H7 (cell line): ENCODE measurements at places on chromosomes 6 and 20. TPM values are rescaled to one million over a fixed set of nuclear protein-coding genes. Genes with fewer than 3 reads are reported as not detected.

GRCh38 chr20:44143936-44144335 is 43.1 kb downstream of the JPH2 start:
- DNase-seq, result no peak

RTF2 gene
- 59.7 and 60.8 TPM in 2 replicates for total RNA-seq

SIM1 gene
- 0.03 TPM in 1 of 2 replicates, not detected in the other for total RNA-seq

DNA sequence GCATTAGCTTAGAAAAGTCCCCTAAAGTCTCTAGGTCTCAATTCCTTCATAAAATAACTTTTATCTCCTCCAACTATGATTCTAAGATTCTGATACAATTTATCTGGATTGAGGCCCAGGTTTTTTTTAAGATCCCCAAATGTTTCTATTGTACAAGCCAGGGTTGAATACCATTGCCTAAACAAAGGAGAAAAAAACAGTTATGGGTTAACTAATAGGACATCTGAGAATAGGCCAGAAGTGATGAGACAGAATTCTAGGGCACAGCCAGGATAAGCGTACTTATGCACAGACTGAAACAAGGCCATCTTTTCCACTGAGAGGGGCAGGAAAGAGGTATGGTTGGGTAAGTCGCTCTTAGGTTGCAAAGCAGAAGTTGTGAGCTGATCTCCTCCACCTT is 26.4 kb downstream of the EPB41L2 start:
- no peak for DNase-seq

GRCh38 chr20:36331209-36331608 is 25.1 kb downstream of the DLGAP4 start:
- peak; percentile 50 for DNase-seq

DNA sequence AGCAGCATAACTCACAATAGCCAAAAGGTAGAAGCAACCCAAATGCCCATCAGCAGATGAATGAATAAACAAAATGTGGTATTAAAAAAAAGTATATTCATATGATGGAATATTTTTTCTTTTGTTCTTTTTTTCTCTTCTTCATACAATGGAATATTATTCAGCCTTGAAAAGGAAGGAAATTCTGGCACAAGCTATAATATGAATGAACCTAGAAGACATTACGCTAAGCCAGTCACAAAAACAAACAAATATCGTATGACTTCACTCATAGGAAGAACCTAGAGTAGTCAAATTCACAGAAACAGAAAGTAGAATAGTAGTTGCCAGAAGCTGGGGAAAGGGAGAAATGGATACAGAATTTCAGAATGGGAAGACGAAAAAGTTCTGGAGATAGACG is 63.7 kb downstream of the RBL1 start:
- no peak for DNase-seq

LST1 gene
- total RNA-seq, result not detected in 2 replicates

MICB gene
- 50.3 and 55.4 TPM in 2 replicates for total RNA-seq

DNA sequence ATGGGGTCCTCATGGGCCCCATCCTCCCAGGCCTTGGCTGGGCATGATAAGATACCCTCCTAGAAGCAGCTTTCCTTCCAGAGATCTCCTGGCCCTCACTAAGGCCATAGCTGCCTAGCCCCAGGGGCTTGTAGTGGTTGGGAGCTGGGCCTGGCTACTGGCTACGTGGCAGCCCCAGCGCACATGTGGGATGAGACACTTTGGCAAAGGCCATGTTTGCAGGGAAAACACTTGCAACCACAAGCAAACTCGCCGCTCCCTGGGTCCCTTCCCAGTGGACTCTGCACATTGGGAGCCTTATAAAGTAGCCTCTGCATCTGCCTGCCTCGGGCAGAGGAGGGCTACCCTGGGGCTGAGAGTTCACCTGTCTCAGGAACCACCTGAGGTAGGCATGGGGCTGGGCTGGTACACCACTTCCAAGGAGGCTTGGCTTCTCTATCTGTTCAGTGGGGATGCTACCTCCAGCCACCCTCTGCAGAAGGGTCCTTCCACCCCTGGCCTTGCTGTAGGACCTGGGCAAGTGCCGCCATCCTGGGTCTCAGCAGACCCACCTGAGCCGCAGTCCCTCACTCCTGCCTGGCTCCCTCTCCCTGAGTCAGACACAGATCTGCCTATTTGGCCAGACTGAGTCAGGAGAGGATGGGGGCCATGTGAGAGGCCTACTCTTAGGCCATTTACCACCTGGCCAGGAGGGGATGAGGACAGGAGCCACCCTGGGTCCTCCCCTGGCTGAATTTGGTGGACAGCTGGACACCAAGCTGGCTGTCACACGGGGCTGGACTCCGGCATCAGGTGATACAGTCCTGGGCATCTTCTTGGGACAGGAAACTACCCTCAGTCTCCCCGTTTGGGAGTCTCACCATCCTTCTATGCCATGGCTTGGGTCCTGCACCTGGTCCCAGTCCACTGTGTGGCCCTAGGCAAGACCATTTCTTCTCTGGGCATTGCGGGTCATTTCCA is at the start of gene BPIFB2:
Gene BPIFB2, plus strand, starts transcription at position 329 of the 960 bp plus-strand sequence. CDS start 871 bp downstream, outside the sequence.
- DNase-seq, result no peak

TSBP1 gene
- total RNA-seq, result not detected in 2 replicates

DNA sequence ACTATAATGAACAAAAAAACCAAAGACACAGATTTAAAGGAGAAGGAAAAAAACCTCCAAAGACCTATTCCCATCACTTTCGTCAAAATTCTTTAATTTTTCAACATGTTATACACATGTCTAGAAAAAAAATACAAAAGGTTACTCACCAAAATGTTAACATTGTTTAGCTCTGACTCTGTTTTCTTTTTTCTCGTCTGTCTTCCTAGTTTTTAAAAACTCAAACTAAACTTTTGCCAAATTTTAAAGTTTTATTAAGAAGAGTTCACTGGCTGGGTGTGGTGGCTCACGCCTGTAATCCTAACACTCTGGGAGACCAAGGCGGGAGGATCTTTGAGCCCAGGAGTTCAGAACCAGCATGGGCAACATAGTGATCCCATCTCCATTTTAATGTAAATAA is 10.8 kb downstream of the MCUR1 start:
- DNase-seq, result no peak

- peak; percentile 60 for DNase-seq
Observed at GRCh38 chr6:15399641-15400470, 154.0 kb downstream of the JARID2 start.

DNA sequence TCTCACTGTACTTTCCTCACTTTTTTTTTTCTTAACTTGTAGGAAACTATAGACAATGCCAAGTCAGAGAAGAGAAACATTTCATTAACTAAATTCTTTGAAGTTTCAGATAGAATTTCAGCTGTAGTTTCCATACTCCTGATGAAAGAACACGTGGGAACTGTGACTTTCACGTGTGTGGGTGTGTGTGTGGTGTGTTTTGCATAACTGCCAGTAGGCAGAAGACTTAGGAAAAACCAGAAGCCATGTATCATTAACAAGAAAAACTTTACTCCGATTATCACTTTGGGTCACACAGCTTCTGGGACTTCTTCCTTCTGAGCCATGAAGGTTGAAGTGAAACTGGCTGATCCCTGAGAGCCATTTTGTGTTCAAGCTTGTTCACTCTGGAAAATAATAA is 483.3 kb downstream of the TFAP2B start:
- no peak for DNase-seq

BPIFB4 gene
- not detected in 2 replicates for total RNA-seq

- no peak for DNase-seq
Observed at GRCh38 chr6:95693108-95693507, 115.8 kb downstream of the MANEA start.

DNA sequence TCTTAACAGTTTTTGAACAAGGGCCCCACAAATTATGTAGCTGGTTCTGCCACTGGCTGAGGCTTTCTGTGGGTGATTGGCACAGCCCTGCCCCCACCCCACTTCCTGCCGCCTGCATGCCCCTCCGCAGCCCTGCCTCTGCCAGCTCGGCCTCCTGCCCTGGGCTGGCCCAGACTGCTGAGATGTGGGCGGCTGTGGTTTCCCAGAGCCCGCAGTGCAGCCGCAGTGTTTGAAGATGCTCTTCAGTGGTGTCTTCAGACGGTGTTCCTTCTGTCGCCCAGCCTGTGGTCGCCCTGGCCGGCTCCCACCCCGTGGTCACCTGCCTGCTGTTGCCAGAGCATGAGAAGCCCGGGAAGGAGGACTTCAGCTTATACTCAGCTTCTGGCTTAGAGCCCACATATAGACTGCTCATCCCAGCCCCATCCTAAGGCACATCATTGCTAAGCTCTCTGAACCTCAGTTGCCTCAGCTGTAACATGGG is 154.3 kb downstream of the VEGFA start:
- DNase-seq, result no peak
